Vein endothelial cell (primary cell): ENCODE measurements at places on chromosomes 12 and 14. TPM values are rescaled to one million over a fixed set of nuclear protein-coding genes. Genes with fewer than 3 reads are reported as not detected.

BCAT1 gene
- total RNA-seq, result 217 and 236 TPM in 2 replicates

KRT6A gene
- total RNA-seq, result not detected in 2 replicates

KCNH3 gene
- total RNA-seq, result under 0.01 TPM in 1 of 2 replicates, not detected in the other

DPPA3 gene
- not detected in 2 replicates for total RNA-seq

GAPDH gene
- total RNA-seq, result 6,940 and 9,259 TPM in 2 replicates

RACGAP1 gene
- 26.5 and 36.1 TPM in 2 replicates for total RNA-seq
